Caki2 (cell line): ENCODE measurements at places on chromosomes 3 and 15. TPM values are rescaled to one million over a fixed set of nuclear protein-coding genes. Genes with fewer than 3 reads are reported as not detected.
A peak's percentile ranks its signal among the peaks of the same experiment; 100 is the strongest.

The DLEC1 gene
- not detected in 2 replicates for total RNA-seq

- no peak for DNase-seq
These were observed 110.1 kb upstream of the TBL1XR1 start for GRCh38 chr3:177307391-177307790.

DNA sequence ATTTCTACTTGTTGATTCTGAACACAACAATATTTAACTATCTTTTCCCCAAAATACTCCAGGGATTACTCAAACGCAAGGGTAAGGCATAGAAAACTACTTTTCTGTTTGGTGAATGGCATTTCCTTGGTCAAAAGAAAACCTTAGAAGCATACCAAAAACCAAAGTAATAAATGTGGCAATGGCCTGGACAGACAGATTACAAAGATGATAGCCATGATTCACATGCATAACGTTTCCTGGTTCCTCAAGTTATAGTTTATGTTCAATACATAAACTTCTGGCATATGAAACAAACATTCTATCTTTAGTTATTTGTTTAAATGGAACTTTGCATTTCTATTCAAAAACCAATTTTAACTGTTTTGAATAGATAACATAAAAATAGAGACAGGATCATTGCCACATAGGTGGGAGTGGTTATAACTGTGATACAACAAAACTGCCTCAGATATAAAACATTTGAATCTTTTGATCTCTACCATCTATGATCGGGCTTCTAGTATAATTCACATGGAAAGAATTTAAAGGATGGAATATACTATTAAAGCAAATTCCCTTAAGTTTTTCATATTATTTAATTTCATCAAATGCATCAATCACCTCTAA, 32.1 kb downstream of the FOXP1 start:
- no peak for DNase-seq

The ISL2 gene
- 1.4 and 8.1 TPM in 2 replicates for total RNA-seq

DNA sequence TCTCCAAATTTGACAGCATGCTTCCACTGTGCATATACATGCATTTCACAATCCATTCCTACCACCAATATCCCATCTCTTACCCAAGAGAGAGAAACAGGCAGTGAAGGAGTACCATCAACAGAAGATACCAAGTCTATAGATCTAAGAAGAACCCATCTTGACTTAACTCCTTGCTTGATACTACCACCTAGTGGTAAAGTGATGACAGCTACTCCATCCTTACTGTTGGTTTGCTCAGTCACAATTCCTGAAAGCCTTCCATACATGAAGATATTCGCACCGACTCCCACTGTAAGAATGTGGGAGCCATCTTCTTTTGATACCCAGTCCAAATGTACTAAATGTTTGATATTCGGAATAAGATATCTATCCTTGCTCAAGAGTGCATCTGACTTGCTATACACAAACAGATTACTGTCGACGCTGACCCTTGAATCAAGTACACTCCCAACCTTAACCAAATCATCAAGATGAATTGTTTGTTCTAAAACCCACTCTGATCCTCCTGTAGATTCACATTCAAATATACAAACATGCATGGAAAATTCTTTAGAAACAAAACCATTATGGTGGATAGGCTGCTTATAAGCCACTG, 123.1 kb downstream of the DMXL2 start:
- peak; percentile 9 for DNase-seq

The SLC41A3 gene
- total RNA-seq = 37.2 and 49.5 TPM in 2 replicates

The LRRC31 gene
- total RNA-seq = 0.47 and 0.98 TPM in 2 replicates

DNA sequence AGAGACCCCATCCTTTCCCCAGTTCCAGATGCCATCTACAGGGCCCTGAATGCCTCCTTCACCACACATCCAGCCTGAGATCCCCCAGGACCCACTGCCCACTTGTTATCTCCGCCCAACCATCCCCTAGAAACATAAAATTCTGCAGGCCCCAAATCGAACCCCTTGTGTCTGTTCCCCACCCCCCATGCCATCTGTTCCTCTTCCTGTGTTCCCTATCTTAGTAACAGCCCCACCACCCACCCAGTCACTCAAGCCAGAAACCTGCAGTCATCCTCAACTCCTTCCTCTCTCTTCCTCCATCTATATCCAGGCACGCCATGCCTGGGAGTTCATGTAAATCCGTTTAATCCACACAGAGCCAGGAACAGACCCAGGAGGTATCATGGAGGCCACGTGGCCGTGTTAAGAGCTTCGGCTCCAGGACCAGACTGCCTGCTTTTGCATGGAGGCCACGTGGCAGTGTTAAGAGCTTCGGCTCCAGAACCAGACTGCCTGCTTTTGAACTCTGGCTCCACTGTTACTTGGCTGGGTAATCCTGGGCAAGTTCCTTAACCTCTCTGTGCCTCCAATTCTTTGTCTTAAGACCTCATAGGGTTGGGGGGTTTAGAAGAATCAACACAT, 4.8 kb downstream of the CSRNP1 start:
- no peak for DNase-seq

- DNase-seq = no peak
These were observed 29.8 kb downstream of the MLF1 start for GRCh38 chr3:158600787-158601186.

The PRTG gene
- total RNA-seq = 6.4 and 29.2 TPM in 2 replicates

DNA sequence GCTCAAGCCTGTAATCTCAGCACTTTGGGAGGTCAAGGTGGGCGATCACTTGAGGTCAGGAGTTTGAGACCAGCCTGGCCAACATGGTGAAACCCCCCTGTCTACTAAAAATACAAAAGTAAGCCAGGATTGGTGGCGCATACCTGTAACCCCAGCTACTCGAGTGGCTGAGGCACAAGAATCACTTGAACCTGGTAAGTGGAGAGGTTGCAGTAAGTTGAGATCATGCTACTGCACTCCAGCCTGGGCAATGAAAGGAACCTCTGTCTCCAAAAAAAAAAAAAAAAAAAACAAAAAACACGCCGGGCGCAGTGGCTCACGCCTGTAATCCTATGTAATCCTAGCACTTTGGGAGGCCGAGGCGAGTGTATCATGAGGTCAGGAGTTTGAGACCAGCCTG, 18.9 kb upstream of the AP4E1 start:
- DNase-seq = no peak

The UBAP1L gene
- not detected in 2 replicates for total RNA-seq

The RLBP1 gene
- not detected in 2 replicates for total RNA-seq

The COL6A5 gene
- not detected in 2 replicates for total RNA-seq

GRCh38 chr3:155428563-155428962, 135.1 kb upstream of the STRIT1 start:
- DNase-seq = no peak

- DNase-seq = no peak
These were observed 1.5 kb upstream of the CPLX3 start for GRCh38 chr15:74824976-74825375.

DNA sequence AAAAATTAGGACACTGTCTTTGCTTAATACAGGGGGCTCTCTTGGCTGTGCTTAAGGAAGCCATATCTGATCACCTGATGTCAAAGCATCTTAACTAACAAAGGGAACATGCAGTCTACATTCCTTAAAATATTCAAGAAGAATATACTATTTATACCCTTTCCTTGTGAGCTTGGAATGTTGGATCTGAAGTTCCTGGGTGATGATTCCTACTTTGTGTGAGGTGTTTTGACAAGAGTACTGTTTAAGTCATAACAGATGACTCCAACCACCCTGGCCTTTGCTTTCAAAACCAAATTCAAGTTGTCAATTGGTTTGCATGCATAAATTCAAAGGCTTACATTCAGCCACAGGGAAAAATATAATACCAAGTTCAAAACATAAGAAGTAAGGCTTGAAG, 862.7 kb upstream of the SEMA6D start:
- no peak for DNase-seq

The MUC4 gene
- 0.06 and 0.20 TPM in 2 replicates for total RNA-seq

DNA sequence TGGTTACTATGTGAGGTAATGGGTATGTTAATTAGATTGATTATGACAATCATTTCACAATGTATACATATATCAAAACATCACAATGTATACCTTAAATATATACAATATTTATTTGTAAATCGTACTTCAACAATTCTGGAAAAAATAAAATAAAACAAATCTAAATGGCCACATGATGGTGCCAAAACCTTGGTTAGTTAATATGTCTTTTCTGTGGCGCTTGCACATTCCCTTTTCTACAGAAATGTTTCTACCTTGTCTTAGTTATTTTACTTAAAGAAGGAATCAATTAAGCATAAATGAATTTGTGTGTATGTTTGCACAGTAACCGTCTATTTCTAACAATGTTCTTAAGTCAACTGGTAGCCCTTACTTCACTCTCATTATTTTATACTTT, 53.4 kb downstream of the OXSM start:
- no peak for DNase-seq

- DNase-seq = no peak
These were observed 127.4 kb downstream of the TFG start for GRCh38 chr3:100836661-100837060.

- no peak for DNase-seq
These were observed 93.6 kb downstream of the P3H2 start for GRCh38 chr3:190027116-190027515.

- peak; percentile 55 for DNase-seq
These were observed 86.6 kb downstream of the LINGO1 start for GRCh38 chr15:77546050-77546501.

The TRIM59 gene
- 30.5 and 61.7 TPM in 2 replicates for total RNA-seq

GRCh38 chr15:25515633-25516032, 76.8 kb upstream of the UBE3A start:
- no peak for DNase-seq

GRCh38 chr3:177146646-177147045, 50.6 kb downstream of the TBL1XR1 start:
- no peak for DNase-seq

DNA sequence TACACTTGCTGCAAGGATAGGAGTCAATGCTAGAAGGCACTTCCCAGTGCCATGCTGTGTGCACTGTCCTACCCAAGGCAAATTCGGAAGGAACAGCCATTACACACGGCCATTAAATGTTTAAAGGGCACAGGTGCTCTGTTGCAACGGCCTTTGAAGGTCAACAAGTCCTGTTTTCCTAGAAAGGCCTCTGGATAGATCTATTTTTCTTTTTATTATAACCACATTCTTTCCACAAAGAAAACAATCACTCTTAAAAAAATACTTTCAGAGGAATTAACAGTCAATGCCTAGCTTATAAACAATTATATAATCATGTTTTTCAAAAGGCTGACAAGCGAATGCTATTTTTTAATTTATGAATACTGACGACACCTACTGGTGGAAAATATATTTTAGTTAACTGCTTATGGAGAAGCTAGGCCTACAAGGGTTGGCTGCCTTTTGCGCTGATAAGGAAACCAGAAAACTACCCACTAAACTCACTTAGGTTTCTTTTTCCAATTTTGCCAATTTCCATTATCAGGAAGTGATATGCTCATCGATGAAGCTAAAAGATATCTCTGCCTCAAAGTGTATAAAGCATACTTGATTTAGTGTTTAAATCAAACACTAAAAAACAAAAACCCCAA, 2.4 kb downstream of the ARHGEF3 start:
- DNase-seq = peak; percentile 30

- no peak for DNase-seq
These were observed 166.9 kb downstream of the TNIK start for GRCh38 chr3:171293142-171293782.

- DNase-seq = no peak
These were observed 36.8 kb downstream of the SNTN start for GRCh38 chr3:63689285-63689684.

- DNase-seq = no peak
These were observed 19.4 kb upstream of the ADAMTS7 start for GRCh38 chr15:78830514-78831228.

GRCh38 chr15:53716909-53717876, 42.3 kb downstream of the WDR72 start:
- peak; percentile 21 for DNase-seq

The SLC6A20 gene
- total RNA-seq = 0.10 and 0.26 TPM in 2 replicates

The SUSD5 gene
- total RNA-seq = 0.30 TPM in 1 of 2 replicates, not detected in the other

The FBXL22 gene
- total RNA-seq = not detected in 2 replicates

The CELSR3 gene
- total RNA-seq = 2.1 and 3.6 TPM in 2 replicates

GRCh38 chr15:64691896-64692565, 83.4 kb downstream of the RBPMS2 start:
- no peak for DNase-seq

The VEPH1 gene
- total RNA-seq = 79.0 and 127 TPM in 2 replicates

GRCh38 chr3:59998058-59998457, 948.2 kb upstream of the CFAP20DC start:
- DNase-seq = no peak

- DNase-seq = no peak
These were observed 8.1 kb downstream of the SEC13 start for GRCh38 chr3:10312861-10313260.

The AGBL1 gene
- total RNA-seq = not detected in 2 replicates

The SAMD7 gene
- total RNA-seq = not detected in 2 replicates

DNA sequence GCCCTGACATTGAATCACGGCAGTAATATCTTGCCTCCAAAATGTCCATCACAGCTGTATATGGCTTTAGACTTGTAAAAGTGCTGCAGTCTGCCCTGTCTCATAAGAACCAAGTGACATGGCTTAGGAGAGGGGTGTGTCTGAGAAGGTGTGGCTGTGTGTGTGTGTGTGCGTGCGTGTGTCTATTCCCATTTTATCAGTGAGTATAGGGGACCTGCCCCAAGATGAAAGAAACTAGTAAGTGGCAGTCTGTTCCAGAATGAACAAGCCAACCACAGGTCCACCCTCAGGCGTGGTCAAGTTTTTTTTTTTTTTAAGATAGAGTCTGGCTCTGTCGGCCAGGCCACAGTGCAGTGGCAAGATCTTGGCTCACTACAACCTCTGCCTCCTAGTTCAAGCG, 5.6 kb upstream of the RHOV start:
- DNase-seq = no peak
